Uterus (tissue), 4 donors: ENCODE measurements at places on chromosomes 13 and 19. TPM values are rescaled to one million over a fixed set of nuclear protein-coding genes. Genes with fewer than 3 reads are reported as not detected.

TMEM38A gene
- total RNA-seq: not detected

ADAMTS10 gene
- total RNA-seq: 13.2 TPM

C19orf67 gene
- total RNA-seq: not detected

LRRC25 gene
- total RNA-seq: 2.3 TPM

ANGPTL8 gene
- total RNA-seq: not detected

COG6 gene
- 53.8 TPM for total RNA-seq

MYO1F gene
- 45.9 TPM for total RNA-seq

DMPK gene
- total RNA-seq: 43.3 TPM

ZNF534 gene
- not detected for total RNA-seq

KISS1R gene
- not detected for total RNA-seq

NCR1 gene
- not detected for total RNA-seq

TMPRSS9 gene
- total RNA-seq: not detected

TMEM147 gene
- 34.6 TPM for total RNA-seq

- no peak for DNase-seq
Observed at GRCh38 chr19:38815059-38816001, 2.6 kb upstream of the LGALS4 start.

DNA sequence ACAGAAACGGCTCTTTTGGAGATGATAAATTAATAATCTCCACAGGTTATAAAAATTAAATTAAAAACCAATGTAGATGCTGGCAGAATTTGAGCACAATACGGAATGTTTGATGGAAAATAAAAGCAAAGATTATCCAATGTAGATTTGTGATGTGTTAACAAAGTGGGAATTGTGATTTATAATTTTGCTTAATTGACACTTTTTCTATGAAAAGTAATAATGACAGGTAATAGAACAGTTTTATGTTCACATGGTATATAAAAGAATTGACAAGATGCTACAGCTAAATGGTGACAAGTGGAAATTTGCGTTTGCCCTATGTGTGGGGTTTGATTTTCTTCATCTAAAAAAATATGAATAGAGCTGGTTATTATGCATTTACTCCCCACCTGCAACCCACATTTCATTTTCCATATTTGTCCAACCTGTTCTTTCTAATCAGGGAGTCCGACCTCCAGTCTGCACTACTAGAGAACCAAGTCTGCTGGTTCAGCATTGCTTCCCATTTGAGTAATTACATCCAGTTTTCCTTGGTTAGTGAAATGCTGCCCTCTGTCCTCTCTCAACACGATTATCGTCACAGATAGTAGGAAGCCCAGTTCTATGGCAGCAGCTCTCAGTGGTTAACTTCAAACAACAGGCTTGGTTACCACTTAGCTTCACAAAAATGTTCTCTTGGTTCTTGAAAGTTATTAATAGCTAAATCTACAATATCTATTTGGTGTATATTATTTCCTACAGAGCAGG, 61.4 kb upstream of the SLITRK1 start:
- DNase-seq: no peak

DNA sequence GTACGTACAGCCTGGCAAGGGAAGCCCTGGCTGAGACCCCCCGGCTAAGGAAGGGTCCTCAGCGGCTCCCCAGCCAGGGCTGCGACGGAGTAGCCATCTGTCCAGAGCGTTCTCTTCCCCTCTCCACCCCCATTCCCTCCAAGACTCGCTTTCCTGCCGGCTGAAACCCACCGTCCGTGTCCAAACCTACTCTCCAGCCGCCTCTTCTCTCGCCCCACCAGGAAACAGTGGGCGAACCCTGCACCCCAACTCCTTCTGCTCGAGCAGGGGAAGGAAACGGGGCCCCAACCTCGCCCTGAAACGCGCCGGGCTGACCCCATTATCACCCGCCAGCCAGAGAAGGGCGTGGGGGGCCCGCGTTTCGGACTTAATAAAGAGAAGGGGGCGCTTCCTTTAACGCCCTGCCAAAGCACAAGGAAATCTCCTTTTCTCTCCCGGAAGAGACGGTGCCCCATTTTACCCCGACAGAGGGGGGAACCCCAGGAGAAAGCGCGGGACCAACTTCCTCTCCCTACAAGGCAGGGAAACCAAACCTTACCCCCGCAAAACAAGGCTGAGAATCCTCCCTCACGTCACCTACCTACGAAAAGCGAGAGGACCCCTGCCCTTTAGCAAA, 2.5 kb downstream of the ZC3H4 start:
- peak; percentile 30 for DNase-seq

DNA sequence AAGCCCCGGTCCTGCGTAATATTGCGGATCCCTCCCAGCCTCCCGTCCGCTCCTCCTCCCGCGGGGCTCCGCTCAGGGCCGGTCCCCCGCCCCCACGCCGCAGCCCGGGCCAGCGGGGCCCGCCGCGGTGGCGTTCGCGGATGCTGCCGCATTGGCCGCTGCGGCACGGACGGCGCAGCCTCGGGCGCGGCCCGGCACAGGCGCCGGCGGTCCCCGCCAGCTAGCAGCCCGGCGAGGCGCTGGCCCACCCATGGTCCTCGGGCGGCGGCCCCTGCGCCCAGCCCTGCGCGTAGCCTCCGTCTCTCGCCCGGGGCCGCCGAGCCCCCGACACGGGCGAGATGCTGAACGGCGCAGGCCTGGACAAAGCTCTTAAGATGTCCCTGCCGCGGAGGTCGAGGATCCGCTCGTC, at the start of gene ATP8A2:
ATP8A2 (plus strand) TSS at position 100 of the 409 bp plus-strand sequence; CDS start at position 339, 239 bp downstream.
- DNase-seq: no peak

DNA sequence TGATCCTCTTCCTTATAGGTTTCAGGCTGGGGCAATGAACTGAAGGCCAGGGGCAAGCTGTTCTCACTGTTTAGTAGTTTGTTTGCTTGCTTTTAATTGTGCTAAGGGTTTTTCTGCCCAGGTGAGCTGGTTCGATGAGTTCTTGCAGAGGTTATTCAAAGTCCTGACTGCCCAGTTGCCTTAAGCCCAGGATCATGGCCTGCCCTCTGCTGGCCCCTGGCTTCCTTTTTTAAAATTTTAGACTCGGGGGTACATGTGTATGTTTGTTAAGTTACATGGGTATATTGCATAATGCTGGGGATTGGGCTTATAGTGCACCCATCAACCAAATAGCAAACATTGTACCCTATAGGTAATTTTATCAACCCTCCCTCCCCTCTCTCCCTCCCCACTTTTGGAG, 65.7 kb downstream of the ZNF536 start:
- DNase-seq: no peak

- DNase-seq: no peak
Observed at GRCh38 chr19:976476-976875, 7.7 kb upstream of the WDR18 start.

GRCh38 chr13:95833719-95834118, 156.8 kb downstream of the DNAJC3 start:
- DNase-seq: no peak

GRCh38 chr13:98260357-98261164, 83.5 kb upstream of the RNF113B start:
- no peak for DNase-seq

DNA sequence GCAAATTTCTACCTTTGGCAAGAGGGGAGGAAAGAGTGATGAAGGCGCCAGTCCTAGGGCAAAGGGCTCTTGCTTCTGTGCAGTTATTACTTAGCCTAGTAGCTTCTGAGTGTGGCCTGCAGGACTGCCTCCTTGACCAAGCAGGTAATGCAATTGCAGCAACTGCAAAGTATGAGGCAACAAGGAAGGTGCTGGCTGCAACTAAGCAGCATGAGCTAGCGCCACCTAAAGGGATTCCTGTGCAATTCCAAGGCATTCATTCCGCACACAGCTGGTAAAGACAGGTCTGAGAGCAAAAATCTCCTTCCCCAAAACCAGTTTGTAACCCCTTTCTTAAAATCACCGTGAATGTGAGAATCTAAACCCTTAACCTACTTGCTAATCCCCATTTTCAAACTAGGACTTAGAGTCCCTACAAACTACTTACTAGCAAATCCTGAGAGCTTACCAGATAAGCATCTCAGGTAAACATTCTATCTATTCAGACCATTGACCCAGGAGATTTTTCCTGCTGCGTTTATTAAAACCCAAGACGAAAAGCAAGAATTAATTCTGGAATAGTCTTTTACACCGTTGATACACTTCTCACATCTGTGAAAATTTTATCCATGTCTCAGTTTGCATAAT, 62.9 kb downstream of the DCT start:
- no peak for DNase-seq

- no peak for DNase-seq
Observed at GRCh38 chr19:43362745-43363144, 9.3 kb downstream of the CD177 start.

GRCh38 chr19:46016426-46017094, 6.3 kb downstream of the PGLYRP1 start:
- peak; percentile 82 for DNase-seq

DNA sequence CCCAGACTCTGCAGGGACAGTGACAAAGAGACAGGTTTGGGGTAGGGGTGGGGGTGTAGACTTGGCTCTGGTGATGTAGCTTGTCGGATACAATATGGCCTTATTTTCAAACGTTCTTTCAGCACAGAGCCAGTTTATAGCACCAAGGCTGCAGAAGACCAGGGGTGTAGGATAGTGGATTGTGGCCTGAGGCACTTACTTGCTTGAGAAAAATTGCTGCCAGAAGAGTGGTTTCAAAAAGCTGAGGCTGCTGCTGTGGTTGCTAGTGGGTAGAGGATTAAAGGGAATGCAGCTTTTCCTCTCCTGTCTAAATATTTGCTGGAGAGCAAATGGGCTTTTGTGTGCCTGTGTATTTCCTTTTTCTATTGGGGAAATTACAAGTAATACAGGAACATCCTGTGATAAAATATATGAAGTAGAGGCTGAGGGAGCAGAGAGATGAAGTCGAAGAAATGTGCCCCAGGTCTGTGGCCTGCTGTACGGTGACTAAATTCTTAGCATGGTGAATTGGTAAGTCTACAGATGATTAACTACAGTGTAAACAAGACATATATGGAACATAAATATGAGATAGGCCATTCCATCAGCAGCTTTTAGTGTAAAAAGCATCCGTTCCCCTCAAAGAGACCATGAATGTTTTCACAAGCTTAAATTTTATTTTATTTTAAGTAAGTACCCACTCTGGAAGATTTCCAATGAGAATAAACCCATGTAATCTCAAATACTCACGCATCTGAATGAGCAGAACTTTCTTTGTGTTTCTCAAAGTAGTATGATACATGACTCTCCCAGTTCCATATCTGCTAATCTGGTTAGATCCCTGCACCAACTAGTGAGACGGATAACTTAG, 112.9 kb downstream of the LRCH1 start:
- DNase-seq: no peak

GRCh38 chr13:24931450-24932251, 164.3 kb upstream of the PABPC3 start:
- DNase-seq: no peak

GRCh38 chr19:18603958-18604819, 2.4 kb downstream of the CRLF1 start:
- no peak for DNase-seq

GRCh38 chr13:44404261-44405132, 30.9 kb downstream of the SERP2 start:
- no peak for DNase-seq

DNA sequence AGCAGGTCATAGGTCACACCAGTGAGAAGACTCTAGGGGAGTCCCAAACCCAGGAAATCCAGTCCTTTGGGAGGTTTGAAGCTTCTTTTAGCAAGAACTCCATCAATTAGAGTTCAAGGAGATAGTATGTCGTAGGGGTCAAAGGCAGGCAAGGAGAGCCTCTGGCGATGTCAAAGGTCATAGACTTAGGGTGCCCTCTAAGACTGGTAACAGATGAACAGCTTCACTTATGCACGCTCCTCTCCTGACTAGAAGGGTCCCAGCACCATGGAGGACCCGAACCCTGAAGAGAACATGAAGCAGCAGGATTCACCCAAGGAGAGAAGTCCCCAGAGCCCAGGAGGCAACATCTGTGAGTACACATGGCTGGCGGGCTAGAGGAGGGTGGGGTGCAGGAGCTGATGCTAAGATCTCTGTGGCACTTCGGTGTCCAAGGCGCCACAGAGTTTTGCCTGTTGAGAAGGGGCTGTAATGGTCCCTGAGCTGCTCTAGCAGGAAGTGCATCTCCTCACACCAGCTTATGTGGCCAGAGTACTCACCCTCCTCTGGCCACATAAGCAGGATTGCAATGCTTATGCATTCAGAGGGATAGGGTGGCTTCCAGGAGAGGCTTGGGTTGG, 557 bp downstream of the ZNF576 start:
- DNase-seq: no peak

- no peak for DNase-seq
Observed at GRCh38 chr19:47107953-47108746, 5.4 kb downstream of the ZC3H4 start.

DNA sequence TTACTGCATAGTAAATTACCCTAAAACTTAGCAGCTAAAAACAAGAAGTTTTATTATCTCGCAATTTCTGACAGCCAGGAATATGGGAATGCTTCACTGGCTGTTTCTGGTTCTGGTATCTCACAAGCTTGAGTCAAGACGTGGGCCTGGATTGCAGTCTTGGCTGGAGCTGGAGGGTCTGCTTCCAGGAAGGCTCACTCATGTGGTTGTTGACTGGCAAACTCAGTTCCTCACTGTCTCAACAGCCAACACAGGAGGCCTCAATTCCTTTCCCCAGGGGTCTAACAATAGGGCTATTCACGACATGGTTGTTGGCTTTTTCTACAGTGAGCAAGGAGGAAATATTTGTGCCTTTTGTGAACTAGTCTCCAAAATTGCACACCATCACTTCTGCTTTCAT, 146.3 kb downstream of the GPC5 start:
- DNase-seq: no peak

DNA sequence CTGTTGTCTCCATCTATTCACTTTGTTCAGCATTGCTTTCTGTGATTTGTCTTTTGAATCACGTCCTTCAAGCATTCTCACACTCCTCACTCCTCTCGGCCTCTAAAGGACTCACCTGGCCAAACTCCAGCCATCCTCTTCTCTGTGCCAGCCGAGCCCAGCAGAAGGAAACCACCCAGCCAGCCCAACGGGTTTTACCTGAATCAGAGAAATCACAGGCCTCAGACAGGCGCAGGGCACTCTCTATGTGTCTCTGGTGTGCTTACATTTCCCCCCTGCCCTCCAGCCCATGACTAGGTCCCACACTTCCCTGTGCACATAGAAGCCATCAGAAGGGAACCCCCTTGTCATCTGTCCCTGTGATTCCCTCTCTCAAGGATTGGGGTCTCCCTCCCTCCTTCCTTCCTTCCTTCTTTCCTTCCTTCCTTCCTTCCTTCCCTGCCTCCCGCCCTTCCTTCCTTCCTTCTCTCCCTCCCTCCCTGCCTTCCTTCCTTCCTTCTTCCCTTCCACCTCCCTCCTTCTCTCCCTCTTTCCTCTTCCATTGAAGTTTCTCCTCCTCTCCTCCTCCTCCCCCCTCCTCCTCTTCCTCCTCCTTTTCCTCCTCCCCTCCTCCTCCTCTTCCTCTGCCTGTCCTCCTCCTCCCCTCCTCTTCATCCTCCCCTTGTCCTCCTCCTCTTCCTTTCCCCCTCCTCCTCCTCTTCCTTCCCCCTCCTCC, 8.8 kb upstream of the ZNF541 start:
- DNase-seq: no peak

GRCh38 chr13:101785858-101786257, 333.4 kb downstream of the ITGBL1 start:
- DNase-seq: no peak

- no peak for DNase-seq
Observed at GRCh38 chr13:26568132-26568815, 10.8 kb downstream of the WASF3 start.

- no peak for DNase-seq
Observed at GRCh38 chr13:114303700-114304327, 10.5 kb upstream of the CHAMP1 start.
